AML-193 (cell line): ENCODE measurements at places on chromosomes 3 and 15.
A peak's percentile ranks its signal among the peaks of the same experiment; 100 is the strongest.

DNA sequence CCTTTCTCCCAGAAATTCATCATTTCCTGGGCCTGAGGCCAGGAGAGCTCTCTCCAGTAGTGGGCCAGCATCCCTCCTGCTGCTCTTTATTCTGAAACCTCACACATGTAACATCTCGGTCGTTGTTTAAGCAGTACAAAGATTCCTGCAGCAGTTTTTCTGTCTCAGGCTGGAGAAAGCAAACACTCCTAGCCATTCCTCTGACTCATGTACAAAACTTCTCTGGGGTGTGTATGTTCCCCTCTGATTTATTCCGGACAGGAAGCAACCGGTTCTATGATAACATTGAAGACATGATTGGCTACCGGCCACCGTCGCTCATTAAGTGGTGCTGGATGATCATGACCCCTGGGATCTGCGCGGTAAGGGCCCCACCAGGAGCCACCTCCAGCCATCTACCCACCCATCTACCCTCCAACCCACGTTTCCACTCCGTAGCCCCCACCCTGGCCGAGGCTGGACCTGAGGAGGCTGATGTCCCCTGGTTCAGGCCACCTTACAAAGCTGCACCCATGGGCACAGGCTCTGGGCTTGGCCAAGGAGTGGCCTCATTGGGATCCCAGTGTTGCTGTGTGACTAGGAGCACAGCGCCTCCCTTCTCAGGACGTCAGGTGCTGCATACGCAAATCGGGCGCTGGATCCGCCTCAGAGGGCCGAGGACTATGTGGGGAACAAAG lies 58.6 kb upstream of the SLC6A1 start:
- DNase-seq: no peak

GRCh38 chr3:22634433-22634832 lies 568.7 kb upstream of the UBE2E2 start:
- DNase-seq: no peak

DNA sequence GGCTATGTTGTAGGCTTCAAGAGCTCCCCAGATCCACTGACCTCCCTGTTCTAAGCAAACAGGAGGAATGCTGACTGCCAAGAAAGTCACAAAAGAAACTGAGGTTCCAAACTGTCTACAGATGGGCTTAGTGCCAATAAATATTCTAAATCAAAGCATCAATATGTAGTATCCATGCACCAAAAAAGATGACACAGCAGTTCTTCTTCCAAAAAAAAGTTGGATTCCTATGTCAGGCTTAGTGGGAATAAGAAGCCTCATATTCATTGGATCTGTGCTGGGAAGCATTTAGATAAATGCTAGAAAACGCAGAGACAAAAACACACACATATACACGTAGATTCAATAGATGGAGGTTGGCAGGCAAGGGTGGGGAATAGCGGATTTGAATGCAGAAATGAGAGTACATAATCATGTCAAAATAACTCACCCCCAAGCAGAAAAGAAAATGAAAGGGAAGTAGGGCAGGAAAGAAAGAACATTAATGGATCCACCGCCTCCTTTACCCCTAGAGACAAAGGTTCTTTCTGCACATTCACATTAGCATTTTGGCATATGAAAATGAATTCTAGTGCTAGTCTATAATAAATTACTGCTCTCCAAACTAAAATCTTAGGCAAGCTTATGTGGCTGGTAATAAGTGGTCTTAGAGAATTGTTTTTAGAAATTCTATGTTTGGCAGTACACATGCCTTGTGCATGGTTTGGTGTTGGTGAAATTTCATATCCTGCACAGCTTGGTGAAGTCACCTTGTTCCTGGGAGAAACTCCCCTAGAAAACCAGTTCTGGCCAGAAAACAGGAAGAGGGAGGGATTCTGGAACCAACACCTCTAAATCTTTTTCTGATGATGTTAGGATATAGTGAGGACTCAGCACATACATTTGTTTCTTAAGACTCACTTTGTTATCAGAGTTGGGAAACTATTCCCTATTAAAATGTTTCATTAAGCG lies 283.4 kb downstream of the LSAMP start:
- DNase-seq: no peak

- no peak for DNase-seq
Observed at GRCh38 chr3:195188426-195188927, 82.5 kb downstream of the XXYLT1 start.

GRCh38 chr3:36480911-36481648 lies 100.8 kb downstream of the STAC start:
- DNase-seq: no peak

DNA sequence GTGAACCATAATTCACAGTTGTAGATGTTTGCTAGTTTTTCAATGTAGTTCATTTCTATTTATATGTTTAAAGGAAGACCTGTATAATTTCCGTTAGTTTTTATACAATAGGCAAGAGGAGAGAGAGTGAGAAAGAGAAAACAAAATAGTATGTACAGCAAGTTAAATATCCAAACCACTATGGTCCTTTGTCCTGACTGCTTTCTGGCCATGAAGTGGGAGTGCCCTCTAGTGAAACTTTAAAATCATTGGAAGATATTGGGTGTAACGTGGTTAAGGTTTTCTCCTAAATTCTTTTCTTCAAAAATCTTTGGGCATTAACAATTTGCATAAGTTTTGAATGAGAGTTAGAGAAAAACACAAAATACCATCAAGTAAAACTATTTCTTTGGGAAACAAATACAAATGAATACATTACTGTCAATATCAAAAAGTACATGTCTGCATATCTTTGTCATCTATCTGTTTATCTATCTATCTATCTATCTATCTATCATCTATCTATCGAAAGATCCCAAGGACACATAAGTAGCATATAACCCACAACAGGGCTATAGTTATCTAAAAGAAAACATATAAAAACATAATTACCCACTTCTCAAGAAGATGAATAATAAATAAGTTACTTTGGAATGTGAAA lies 534.6 kb upstream of the ATP11B start:
- peak; percentile 61 for DNase-seq

DNA sequence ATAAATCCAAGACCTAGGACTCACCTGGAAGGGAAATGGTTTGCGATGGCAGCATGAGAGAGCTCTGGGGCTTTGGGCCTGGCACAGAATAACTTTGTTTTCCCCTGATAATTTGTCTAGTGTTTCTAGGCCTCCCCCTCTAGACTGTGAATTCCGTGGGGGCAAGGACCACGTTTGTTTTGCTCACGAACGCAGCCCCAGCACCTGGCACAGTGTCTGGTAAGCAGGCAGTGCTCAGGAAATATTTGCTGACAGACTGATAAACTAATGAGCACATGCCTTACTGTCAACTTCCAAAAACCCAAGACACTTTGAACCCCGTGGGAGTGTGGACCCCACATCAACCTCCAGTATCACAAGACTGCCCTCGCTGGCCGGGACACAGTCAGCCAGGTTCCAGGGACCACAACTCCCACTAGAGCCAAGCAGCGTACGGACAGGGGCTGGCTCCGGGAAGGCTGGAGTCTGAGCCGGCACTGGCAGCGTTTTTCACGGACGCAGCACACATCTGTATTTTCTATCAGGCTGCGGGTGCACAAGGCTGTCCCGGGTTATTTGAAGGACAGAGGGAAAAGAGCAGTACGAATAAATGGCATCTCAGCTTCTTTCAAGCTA lies 146.5 kb downstream of the XXYLT1 start:
- no peak for DNase-seq

DNA sequence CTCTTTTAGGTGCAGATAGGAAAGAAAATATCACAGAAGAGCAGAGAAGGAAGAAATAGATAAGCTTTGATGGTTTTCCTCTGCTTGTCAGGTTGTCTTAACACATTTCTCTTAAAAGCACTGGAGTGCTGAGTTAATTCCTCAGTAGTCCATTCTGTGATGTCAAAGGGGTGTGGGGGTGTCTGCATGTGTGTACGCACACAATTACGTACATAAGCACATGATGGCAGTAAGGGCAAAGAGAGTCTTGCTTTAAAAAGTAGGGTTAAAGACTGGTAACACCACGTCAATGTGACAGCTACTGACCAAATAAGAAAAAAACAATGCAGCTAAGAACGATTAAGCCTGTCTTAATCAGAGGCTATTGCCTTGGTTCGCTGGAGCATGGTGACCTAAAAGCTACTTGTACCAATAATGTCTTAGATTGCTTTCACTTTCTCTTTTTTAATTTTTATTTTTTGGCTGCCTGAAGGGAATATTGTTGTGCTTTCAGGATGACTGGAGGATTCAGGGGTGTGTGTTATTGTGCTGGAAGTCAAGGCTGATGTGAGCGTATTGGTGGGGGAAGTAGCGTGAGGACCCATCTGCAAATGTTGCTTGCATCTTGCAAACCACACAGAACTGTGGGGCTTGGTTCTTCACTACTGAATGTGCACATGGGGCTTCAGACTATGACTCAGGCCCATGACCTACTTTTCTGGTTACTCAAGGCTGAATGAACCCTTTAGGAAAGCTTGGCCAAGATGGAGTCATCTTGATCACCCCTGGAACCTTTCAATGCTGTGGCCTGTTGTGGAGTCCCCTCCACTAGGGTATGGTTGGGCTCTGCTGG lies 417.8 kb upstream of the TPM1 start:
- no peak for DNase-seq

DNA sequence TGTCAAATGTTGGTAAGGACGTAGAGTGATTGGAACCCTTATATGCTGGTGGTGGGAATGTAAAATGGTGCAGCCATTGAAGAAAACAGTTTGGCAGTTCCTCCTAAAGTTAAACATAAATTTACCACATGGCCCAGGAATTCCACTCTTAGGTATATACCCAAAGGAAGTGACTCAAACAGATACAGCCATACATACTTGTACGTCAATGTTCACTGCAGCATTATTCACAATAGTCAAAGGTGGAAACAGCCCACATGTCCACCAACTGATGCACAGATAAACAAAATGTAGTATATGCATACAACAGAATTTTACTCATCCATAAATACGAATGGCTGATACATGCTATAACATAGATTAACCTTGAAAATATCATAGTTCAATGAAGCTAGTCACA lies 13.2 kb downstream of the CLASP2 start:
- DNase-seq: no peak

GRCh38 chr3:56673781-56674457 lies 9.1 kb downstream of the TASOR start:
- DNase-seq: peak; percentile 61

- no peak for DNase-seq
Observed at GRCh38 chr3:46393011-46393410, 13.9 kb downstream of the CCR5AS start.

DNA sequence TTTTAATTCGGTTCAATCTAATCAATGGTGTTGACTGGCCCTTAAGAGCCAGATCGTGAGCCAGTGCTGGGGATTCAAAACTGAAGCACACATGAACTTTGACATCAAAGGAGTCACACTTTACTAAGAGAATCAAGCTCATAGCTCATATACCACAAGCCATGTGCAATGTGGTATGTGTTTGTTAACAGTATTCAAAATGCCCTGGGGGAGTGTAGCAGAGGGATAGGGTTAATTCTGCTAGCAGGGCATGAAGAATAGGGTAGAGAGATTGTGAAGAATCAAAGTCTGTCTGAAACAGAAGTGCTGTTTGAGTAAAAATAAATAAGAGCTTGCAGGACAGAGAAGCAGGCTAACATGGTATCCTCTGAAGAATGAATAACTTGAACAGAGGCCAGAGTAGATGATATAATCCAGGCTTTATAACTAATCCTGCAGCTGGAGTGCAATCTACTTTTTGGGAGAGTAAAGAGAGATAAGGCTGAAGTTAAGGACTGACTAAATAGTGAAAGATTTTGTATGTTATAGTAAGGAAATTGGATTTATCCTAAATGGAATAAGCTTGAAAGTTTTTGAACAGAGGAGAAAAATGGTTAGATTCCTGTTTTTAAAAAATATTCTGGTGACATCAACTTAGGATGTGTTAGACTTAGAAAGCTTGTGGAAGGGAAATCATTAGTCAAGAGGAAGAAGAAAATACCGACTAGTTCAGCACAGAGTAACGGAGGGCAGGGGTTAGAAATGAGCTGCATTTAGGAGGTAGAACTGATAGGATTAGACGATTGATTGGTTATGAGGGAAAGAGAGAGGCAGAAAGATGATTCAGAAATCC lies 292.0 kb downstream of the NFKBIZ start:
- no peak for DNase-seq

DNA sequence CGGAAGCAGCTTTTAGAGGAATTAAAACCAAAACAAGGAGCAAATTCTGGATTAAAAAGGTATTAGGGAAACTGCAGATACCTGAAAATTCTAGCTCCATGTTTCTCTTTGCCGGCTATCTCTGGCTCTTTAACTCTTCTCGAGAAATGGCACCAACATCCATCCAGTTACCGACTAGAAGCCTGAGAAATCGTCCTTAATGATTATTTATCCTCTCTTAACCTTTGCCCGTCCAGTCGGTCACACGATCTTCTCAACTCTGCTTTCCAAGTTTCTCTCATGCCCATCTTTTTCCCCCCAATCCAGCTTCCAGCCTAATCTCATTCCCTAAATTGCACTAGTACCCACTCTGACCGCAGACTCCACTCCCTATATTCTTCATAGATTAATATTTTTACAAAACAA lies 596 bp upstream of the SGO1 start:
- DNase-seq: no peak

- no peak for DNase-seq
Observed at GRCh38 chr3:161415506-161416231, 44.4 kb upstream of the SPTSSB start.

DNA sequence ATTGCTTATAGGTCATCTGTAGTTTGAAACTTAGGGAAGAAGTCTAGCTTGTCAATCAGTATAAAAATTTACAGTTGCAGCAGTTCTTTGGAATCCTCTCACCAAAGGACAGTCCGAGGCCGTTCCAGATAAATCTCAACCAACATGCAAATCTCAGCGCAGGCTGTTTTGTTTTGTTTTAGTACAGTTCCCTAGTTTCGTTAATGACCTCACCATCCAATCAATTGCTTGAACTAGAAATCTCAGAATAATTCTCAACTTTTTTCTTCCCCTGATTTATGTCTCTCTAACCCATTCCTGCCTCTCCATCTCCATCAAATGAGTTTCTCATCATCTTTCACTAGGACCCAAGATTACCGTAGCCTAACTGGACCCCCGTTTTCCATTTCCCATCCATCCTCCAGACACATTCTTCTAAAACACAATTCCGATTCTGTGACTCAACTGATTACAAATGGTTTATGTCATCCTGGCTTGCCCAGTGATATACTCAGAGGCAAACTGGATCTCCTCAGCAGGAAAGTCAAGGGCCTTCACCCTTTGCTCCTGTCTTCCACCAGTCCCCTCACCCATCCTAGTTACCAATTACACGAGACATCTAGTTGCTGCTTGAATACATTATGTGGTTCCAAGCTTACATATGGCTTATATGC lies 1.3 kb downstream of the SMCO1 start:
- no peak for DNase-seq

DNA sequence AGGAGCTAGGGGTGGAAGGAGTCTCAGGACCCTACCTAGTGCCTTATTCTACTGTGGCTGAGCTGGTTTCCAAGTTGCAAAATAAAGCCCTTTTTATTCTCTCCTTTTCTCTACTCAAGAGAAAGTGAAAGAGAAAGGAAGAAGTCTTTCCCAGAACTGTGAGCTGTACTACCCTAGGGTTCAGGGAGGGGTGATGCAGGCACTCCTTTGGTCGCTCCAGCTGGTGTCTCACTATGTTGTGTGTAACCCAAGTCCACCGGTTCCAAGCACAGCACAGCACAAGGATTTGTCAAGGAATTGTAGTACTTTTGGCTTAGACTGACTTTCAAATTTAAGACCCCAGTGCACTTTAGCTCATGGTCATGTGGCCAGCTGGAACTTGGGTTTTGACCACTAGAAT lies 1721.7 kb downstream of the OTOL1 start:
- DNase-seq: no peak

GRCh38 chr3:110783541-110783940 lies 288.1 kb upstream of the NECTIN3 start:
- DNase-seq: no peak
